Breast epithelium (tissue), 4 donors: ENCODE measurements at places on chromosomes 5 and 9.

DNA sequence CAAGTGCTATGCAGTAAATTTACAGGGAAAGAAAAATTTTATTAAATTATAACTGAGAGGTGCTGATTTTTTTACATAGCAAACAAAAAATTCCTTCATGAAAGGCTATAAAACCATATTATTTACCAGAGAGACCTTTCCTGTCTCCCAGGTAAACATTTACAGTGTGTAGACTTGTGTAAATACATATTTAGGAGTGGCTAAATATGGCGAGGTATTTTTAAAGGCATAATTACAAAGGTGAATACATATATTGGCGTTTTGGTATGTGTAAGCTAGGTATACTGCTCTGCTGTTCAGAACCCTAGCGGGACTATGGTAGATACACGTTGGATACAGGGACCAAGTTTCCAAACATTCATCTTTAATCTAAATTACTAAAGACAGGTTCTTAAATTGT is 170.6 kb upstream of the MEF2C start:
- DNase-seq = no peak

DNA sequence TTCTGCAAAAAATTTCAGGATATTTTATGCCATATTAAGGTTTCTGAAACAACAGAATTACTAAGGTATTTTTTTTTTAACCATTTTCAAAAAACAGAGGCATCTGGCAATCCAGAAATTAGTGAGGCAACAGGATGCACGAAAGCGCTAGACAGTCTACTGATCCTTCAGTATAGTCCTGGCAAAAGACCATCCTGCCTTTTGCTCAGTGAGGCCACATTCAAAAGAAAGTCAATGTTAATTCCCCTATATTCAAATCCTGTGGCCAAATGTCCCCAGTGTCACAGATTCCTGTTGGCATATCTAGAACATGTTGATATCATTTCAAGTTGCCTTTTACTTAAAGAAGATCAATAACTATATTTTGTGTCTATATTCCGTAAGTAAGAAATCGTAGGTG is 13.1 kb upstream of the NFIB start:
- no peak for DNase-seq

GRCh38 chr9:96522366-96522765 is 72.4 kb downstream of the HABP4 start:
- no peak for DNase-seq

- DNase-seq = no peak
These were observed 191.1 kb downstream of the AP3B1 start for GRCh38 chr5:78103232-78103918.

GRCh38 chr5:130868186-130868840 is 296.7 kb downstream of the HINT1 start:
- no peak for DNase-seq

DNA sequence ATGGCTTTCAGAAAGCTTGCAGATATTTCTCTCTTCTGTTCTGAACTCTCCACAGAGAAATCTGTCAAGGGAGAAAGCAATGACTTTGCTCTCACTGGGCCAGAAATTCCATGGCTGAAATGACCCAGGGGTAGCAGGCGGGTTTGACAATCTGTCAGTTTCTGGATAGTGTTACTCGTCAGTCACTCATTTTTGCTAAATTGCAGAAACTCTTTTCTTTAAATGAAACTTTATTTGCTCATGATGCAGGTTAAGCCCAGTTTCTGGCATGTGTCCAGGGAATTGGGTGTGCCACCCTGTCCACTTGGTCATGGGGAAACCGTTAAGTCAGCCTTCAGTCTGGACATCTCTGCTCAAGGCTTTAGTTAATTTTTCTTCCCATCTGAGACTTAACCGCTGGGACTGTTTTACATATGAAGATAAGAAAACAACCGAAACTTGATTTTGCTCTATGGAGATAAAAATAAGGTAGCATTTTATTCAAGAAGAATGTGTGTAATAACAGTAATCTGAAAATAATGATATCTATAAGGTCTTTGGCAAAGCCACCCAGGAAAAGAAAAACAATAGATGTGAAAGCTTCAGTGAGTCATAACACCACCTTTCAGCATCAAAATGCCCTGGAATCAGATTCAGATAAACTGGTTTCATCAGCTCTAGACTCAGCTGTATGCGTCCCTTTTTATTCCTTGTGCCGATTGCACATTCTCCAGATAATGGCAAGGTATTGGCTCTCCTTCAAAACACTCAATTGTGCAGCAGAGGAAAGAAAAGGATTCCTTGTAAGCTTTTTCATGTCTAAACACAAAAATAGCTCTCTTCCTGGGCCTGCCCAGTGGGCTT is 308.3 kb downstream of the ZSWIM6 start:
- DNase-seq = no peak

DNA sequence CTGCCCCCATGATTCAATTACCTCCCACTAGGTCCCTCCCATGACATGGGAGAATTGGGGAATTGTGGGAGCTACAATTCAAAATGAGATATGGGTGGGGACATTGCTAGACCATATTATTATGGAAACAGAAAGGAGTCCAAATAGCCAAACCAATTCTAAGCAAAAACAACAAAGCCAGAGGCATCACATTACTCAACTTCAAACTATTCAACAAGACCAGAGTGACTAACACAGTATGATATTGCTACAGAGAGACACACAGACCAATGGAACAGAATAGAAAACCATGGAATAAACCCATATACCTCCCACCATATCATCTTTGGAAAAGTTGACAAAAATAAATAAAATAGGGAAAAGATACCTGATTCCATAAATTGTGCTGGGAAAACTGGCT is 710.5 kb upstream of the CDH9 start:
- no peak for DNase-seq

DNA sequence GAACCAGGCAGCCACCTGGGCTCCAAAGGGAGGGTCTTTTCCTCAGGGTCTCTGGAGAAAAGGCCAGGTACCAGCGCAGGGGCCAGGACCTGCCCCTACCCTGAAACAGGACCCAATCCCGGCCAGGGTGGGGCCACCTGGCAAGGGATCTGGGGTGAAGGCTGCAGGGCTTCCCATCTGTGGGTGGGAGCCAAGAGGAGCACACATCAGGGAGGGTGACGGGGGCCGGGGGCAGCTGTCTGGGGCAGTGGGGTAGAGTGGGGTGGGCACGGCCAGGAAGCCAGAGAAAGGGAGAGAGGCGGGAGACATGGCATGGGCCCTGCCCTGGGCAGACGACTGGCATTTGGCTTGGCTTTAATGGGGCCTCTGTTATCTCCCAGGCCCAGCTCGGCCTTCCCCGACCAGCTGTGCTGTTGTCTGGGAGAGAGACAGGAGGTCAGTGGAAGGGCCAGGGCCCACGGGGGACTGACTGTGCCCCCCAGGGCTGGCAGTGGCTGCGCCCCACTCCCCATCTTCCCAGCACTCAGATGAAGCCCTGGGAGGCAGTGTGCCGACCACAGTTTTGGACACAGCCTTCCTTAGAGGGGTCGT is 57.2 kb upstream of the RNF130 start:
- peak; percentile 7 for DNase-seq

DNA sequence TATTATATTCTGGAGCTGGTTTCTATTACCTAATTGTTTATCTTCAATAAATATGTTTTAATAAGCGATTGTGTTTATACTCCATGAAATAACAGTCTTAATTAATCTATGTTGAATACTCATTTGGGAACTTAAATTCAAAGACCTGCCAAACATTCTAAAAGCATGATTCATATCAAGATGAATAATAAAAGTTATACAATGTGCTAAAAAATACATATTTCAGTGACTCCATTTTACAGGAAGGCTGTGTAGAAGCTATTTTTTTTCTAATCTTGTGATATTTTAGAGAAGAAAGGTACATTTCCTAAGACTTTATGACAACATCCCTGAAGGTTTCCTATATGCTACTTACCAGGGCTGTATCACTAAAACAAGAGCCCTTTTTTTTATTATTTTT is 417.9 kb downstream of the NFIB start:
- DNase-seq = no peak

GRCh38 chr5:136129445-136129844 is 3.2 kb upstream of the SMAD5 start:
- DNase-seq = no peak

DNA sequence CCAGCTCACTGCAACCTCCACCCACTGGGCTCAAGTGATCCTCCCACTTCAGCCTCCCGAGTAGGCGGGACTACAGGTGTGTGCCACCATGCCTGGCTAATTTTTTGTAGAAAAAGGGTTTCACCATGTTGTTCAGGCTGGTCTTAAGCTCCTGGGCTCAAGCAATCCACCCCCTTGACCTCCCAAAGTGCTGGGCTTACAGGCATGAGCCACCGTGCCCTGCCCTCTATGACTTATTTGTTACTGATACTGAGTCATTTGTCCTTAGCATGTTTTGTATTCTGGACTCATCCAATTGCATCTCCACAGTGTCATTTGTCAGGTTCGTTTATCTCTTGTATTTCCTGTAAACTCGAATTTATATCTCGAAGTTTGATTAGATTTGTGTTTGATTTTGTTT is 2.7 kb upstream of the ITK start:
- DNase-seq = no peak

- DNase-seq = no peak
These were observed 34.7 kb upstream of the POMT1 start for GRCh38 chr9:131468031-131468430.

GRCh38 chr5:65026816-65027548 is 258.3 kb downstream of the CWC27 start:
- no peak for DNase-seq
